ENCODE measurements at places on chromosomes 6 and 20. TPM values are rescaled to one million over a fixed set of nuclear protein-coding genes. Genes with fewer than 3 reads are reported as not detected.
A peak's percentile ranks its signal among the peaks of the same experiment; 100 is the strongest.

MOXD1 gene
- 13.4 TPM for total RNA-seq

RAMACL gene
- 6.6 TPM for total RNA-seq

GRCh38 chr6:107154131-107154800, 39.0 kb upstream of the BEND3 start:
- H3K4me1 ChIP-seq: no peaks in the 10 kb centered on the region
- H3K4me3 ChIP-seq: no peak overlapping the region
- peak overlapping the region; percentile 26 for H3K27ac ChIP-seq

DNA sequence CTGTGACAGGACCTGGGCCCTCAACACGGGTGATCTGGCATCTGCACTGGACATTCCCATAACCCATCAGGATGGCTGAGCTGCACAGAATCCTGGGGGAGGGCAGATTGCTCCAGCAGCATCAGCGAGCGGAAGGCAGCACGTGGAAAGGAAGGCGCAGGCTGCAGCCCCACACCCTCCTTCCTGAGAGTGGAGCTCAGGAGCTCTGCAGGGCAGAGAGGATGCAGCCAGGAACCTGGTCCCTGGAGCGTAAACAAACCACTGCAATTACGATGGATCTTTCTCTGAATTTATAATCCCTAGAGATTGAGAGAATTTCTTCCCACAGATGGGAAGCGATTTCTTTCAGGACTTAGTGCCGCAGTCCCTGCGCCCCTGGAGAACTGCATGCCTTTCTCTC, 39.7 kb upstream of the EMILIN3 start:
- H3K27ac ChIP-seq: no peak overlapping the region
- H3K4me3 ChIP-seq: no peak overlapping the region
- H3K27me3 ChIP-seq: no peaks in the 10 kb centered on the region
- H3K4me1 ChIP-seq: peaks cover 5% of the 10 kb centered on the region
- no peak for DNase-seq

DNA sequence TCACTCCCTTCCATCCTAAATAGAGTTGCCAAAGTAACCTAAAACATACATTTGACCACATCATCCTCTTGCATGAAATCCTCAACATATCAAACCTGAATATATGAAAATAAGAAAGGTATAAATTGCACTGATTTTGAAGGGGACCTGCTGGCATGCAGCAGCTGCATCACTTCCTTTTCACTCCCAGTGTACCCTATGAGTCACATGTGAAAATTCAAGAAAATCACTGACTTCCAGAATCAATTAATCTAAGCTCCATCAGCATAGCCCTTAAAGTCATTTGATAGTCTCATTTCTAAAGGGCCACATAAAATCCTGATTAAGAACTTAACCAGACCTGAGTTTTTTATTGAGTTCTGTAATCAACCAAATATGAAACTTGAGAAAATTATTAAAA, 24.3 kb downstream of the SNX14 start:
- no peaks in the 10 kb centered on the region for H3K4me1 ChIP-seq
- no peak overlapping the region for H3K4me3 ChIP-seq
- H3K36me3 ChIP-seq: peaks cover 29% of the 10 kb centered on the region
- H3K27ac ChIP-seq: no peak overlapping the region

- H3K27me3 ChIP-seq: peaks cover 20% of the 10 kb centered on the region
- H3K4me1 ChIP-seq: peaks cover 39% of the 10 kb centered on the region
- no peaks in the 10 kb centered on the region for H3K36me3 ChIP-seq
- DNase-seq: no peak
- no peak overlapping the region for H3K27ac ChIP-seq
These were observed 21.0 kb downstream of the SULF2 start for GRCh38 chr20:47764154-47764733.

DNA sequence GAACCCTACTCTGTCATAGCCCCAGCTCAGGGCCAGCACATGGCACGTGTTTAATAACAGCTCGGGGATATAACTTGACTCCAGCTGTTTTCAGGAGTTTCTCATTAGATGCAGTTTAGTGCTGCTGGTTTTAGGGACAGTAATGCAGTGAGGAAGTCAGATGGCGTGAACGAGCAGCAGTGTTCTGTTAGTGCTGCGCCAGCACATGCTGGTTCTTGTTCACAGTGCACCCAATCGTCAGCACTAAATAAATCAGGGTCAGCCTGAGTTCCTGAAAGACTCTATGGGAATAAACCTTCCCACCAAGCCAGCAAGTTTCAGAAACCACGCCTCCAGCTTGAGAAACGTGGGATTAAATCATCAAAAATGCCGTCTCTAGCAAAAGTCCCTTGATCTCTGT, 235.9 kb upstream of the SUPT3H start:
- no peak overlapping the region for H3K4me3 ChIP-seq
- DNase-seq: no peak
- no peaks in the 10 kb centered on the region for H3K36me3 ChIP-seq
- no peak overlapping the region for H3K27ac ChIP-seq
- no peaks in the 10 kb centered on the region for H3K27me3 ChIP-seq

Data from lower lobe of right lung (tissue), 2 donors.